ENCODE measurements at places on chromosomes 11 and 22.
A peak's percentile ranks its signal among the peaks of the same experiment; 100 is the strongest.

DNA sequence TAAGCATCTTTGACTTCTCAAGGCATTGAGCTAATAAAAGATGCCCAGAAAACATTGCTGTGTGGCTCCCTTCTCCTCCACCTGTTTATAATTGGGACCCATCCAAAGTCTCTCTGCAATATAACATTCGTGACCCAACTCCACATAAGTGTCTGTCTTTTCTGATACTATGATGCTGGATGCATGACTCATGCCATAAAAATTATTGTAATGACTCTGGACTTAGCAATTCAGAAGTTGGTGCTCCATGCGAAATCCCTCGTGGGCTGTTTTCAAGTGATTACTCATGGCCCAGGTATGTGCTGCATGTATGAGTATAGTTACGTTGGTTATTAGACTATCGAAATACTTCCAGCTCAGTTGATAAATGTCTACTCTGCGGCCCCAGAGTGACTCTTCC lies 11.7 kb downstream of the FJX1 start:
- no peak for DNase-seq

GRCh38 chr22:41327124-41327523 lies 25.8 kb downstream of the ZC3H7B start:
- no peak for DNase-seq

GRCh38 chr11:88886796-88887195 lies 179.0 kb downstream of the GRM5 start:
- DNase-seq = peak; percentile 21

DNA sequence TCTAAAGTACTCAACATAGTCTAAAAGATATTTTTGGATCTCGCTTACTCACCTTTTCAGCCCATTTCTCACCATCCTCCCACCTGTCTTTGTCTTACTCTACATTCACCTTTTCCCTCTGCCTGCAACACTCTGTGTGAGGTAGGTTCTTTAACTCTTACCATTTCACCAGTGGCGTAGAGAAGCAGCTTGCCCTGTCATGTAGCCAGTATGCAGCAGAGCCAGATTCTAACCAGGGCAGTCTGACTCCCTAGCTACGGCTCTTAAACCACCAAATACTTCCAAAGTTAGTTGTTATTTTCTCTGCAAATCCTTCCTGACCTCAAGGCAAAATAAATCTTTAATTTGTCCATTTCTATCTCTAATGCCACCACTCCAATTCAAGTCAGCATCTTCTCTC lies 7.5 kb downstream of the ALG8 start:
- no peak for DNase-seq

DNA sequence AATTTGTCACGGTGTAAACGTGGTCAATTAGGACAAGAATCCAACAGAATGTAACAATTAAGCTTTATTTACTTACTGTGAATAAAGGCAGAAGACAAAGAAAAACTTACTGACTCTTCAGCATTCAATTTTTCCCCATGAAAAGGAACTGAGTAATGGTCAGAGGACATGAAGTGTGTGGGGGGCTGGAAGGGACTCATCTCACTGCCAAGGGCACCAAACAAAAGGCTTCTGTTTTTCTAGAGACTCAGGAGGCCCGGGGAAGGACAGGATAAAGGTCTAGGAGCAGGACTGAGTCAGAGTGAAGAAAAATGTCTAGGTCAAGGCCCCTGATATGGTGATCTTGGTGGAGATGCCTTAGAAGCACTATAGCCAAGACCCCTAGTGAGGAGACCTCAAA lies 564.2 kb upstream of the ANO5 start:
- DNase-seq = no peak

DNA sequence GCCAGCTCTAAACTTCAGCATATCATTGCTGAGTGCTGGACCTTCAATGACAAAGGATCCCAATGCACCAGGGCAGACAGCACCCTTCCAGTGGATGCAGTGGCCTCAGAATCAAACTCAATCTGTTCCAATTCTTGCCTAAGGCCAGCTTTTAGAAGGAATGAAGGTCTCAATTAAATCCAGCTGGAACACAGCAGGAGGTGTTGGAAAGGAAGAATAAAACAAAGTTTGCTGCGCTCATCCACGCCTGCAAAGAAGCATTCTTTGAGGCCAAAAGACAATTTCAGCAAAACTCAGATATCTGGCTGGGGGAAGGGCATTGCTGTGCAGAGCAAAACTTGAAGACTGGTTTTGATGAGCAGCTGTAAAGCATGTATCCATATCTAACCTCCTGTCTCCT lies 120.7 kb downstream of the CCDC81 start:
- no peak for DNase-seq

- no peak for DNase-seq
Observed at GRCh38 chr11:95115597-95115996, 26.0 kb downstream of the ENDOD1 start.
